ENCODE measurements at places on chromosomes 2 and 18. TPM values are rescaled to one million over a fixed set of nuclear protein-coding genes. Genes with fewer than 3 reads are reported as not detected.

Gene POLR1B
- 63.3 TPM for total RNA-seq

Gene NETO1
- not detected for total RNA-seq

Gene AKAIN1
- total RNA-seq, result not detected

Gene ANO7
- 2.1 TPM for total RNA-seq

Gene SKOR2
- 0.21 TPM for total RNA-seq

Gene HOXD12
- total RNA-seq, result not detected

Gene ZSWIM2
- not detected for total RNA-seq

Gene TFPI
- not detected for total RNA-seq

Gene ARHGAP28
- total RNA-seq, result not detected

Gene G6PC2
- not detected for total RNA-seq

Gene KIF1A
- total RNA-seq, result 8.2 TPM

Gene IGFBP2
- 9.8 TPM for total RNA-seq

Gene TRABD2A
- total RNA-seq, result 37.2 TPM

Gene GALNT14
- total RNA-seq, result 0.83 TPM

Gene CCDC150
- total RNA-seq, result 14.6 TPM

Gene CDK15
- not detected for total RNA-seq

Gene ACVR1C
- 1.6 TPM for total RNA-seq

Gene CLEC4F
- total RNA-seq, result not detected

Gene TNS1
- 0.88 TPM for total RNA-seq

Gene EFEMP1
- total RNA-seq, result not detected

Gene RSAD2
- 8.1 TPM for total RNA-seq

Gene BOK
- total RNA-seq, result 0.64 TPM

Gene TCF23
- total RNA-seq, result not detected

Gene SLC9A4
- not detected for total RNA-seq

Gene HAAO
- 0.86 TPM for total RNA-seq

Gene SERPINB10
- total RNA-seq, result not detected

Gene PKDCC
- total RNA-seq, result not detected

Gene CKAP2L
- total RNA-seq, result 38.4 TPM

Gene ELOA2
- not detected for total RNA-seq

Gene SCN9A
- total RNA-seq, result not detected
